GM12892 (cell line): ENCODE measurements at places on chromosomes 4 and X.
A peak's percentile ranks its signal among the peaks of the same experiment; 100 is the strongest.

DNA sequence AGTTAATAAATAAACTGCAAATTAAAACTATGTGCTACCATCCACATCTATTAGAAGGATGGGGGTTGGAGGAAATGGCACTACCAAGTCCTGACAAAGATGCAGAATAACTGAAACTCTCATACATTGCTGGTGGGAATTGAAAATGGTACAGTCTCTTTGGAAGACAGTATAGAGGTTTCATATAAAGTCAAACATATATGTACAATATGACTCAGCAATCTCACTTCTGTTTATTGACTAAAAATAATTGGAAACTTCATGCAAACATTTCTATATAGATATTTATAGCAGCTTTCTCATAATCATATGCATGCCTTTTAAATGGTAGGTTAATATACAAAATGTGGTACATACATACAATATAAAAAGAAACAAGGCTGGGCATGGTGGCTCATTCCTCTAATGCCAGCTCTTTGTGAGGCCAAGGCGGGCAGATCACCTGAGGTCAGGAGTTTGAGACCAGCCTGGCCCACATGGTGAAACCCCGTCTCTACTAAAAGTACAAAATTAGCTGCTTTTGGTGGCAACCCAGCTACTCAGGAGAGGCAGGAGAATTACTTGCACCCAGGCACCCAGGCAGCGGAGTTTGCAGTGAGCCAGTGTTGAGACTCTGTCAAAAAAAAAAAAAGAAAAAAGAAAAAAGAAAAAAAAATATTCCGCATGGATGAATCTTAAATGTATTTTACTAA lies 225.0 kb upstream of the CXXC4 start:
- DNase-seq, result no peak

DNA sequence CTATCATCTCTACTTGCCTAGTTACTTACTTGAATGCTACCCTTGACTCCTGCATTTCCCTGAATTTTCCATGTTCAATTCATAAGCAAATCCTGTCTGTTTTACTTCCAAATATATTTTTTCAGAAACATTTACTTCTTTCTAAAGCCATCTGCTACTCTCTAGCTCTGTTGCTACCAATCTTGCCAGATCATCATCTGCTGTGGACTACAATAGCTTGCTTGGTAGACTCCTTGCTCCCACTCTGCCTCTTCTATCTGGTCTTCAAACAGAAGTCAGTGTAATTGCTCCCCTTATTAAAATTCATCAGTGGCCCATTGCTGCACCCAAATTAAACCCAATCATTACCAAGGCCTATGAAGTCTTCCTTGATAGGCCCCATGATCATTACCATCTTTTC lies 151.6 kb upstream of the HPGD start:
- no peak for DNase-seq

GRCh38 chr4:165872461-165873297 lies at the start of gene TLL1:
TLL1 (plus strand) TSS chr4:165873237; CDS start chr4:165873905, 668 bp downstream.
- DNase-seq, result no peak

- no peak for DNase-seq
Measured at GRCh38 chr4:128840711-128841318, 31.3 kb downstream of the JADE1 start.

DNA sequence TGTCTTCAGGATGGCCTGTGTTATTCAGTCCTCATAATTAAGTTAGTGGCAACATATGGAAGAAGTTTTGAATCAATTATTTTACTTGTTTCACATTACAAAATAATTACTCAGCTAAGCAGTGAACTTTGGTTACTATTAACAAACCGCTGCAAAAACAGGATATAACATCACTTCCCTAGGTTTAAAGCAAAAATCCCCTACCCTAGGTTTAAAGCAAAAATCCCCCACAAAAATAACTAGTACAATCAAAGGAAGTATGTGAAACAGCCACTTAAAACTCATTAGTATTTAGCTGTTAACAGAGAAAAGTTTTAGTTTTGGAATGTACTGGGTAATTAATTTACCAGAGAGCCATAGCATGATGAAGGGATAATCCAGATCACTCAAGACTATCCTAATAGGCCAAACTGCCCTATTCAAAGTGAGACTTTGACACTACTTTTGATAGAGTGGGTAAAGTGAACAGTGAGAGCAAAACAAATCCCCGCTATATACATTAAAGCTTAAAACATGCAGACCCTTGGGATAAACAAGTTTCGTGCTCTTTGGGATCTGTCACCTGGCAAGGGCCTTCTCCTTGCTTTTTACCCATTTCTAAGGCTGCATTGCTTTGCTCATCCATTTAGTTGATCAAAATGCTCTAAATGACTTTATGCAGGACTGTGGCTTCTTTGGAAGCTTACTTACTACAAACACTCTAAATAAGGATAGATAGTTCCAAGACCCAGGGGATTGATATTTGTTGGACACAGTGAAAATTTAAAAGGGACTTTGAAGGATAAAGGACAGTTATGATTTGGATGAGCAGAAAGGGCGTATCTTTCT lies 36.4 kb upstream of the GPR174 start:
- no peak for DNase-seq

DNA sequence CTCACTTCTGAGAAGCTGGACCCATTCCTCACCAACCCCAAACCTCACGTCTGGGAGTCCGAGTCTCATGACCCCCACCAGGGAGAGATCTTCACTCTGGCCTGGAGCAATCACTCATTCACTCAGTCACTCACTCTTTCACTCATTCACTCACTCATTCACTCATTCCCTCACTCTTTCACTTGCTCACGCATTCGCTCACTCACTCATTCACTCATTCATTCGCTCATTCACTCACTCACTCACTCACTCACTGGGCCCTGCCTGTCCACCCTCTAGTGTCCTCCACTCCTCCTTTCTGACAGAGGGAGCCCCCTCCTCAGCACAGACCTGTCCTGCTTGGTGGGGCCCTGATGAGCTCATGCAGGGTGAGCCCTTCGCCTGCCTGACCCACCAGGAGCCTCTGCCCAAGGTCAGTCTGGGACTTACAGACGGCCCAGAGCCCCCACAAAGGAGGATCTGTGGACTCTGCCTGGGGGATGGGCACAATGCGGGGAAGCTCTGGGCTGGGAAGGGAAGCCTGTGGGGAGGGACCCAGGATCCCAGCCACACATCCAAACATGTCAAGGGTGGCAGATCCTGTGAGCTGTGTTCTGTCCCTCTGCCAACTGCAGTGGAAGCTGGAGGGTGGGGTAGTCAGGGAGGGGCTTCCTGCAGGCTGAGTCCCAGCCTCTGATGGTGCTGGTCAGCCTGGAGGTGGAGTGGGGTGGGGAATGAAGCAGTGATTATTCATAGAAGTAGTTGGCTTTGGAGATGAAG lies 18.5 kb downstream of the CPZ start:
- no peak for DNase-seq

DNA sequence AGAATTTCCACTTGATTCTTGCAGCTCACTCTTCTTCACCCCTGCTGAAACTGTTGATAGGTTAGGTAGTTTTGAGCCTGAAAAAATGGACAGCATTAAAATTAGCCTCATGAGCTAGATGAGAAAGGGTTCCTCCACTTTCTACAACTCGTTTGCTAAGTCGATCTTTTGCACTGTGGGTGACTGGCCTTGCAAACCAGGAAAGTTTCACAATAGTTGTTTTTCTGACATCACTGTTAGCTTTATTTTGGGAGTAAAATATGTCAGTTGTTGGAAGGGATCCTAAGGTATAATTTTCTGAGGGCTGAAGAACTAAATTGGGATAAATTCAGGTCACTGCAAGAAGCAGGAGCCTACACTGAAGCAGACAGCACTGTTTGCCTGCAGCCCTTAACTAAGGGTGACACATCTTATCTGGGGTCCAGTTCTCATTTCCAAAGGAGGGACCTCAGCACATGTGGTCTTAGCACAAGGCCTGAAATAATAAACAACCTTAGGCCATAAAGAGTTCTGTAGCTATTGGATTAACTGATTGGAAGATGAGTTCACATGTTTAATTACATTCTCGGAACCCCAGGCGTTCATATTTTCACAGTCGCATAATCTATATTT lies 29.1 kb downstream of the ANAPC4 start:
- DNase-seq, result no peak

DNA sequence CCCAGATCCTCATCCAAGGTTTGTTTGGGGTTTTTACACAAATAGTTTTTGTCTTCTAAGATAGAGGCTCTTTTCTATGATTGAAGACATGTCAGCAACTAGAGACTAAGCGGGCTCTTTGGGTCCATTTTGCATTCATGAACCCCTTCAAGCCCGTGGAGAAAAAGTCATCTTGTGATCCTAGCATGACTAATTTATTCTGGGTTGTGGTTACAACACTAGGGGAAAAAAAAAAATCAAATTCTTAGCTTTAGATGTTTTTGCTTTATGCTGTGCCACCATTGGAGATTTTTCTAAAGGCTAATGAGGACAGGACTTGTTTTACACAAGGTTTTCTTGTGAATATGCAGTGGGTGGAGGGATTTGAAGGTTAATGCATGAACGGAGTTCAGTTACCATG lies 440.0 kb downstream of the PCDH7 start:
- no peak for DNase-seq

DNA sequence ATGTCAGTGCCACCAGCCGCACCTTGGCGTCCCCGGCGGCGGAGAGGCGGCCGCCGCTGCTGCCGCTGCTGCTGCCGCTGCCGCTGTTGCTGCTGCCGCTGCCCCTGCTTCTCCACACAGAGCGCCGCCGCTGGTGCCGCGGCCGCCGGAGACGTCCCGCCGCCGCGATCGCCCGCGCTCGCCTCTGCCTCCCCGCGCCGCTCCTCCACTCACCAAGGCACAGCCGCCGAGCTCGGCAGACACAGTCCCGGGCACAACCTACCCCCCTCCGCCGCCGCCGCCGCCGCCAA lies at the start of gene PPP3CA:
Gene PPP3CA, minus strand, starts transcription at position 260 of the 290 bp plus-strand sequence.
- DNase-seq, result no peak

- DNase-seq, result no peak
Measured at GRCh38 chrX:130716781-130717413, 186.1 kb downstream of the ENOX2 start.

DNA sequence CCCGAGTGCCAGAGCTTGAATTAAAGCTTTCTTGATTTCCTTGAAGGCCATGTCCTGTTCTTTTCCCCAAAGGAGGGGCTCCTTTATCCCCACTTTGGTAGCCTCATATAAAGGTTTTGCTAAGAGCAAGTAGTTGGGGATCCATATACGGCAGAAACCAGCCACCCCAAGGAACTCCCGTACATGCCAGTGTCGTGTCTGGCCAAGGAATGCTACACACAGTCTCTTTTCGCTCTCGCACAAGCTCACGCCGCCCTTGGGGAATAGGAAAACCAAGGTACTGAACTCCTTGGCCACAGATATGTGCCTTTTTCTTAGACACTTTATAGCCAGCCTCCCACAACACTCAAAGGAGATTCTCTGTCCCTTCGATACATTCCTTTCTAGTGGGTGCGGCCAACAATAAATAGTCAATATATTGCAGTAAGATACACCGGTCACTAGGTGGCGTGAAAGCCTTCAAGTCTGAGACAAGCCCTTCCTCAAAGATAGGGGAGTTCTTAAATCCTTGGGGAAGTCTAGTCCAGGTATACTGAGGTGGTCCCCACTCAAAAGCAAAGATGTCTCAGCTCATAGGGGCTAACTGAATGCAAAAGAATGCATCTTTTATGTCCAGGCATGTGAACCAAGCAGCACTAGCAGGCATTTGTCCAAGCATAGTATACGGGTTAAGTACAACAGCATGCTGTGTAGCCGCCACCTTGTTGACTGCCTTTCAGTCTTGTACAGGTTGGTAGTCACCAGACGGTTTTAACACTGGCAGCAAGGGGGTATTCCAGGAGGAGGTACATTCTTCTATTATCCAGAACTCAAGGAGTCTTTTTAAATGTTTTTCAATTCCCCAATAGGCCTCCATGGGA lies 57.8 kb upstream of the XAGE1B start:
- DNase-seq, result peak; percentile 6

- DNase-seq, result no peak
Measured at GRCh38 chr4:141645611-141646340, 9.4 kb downstream of the IL15 start.

DNA sequence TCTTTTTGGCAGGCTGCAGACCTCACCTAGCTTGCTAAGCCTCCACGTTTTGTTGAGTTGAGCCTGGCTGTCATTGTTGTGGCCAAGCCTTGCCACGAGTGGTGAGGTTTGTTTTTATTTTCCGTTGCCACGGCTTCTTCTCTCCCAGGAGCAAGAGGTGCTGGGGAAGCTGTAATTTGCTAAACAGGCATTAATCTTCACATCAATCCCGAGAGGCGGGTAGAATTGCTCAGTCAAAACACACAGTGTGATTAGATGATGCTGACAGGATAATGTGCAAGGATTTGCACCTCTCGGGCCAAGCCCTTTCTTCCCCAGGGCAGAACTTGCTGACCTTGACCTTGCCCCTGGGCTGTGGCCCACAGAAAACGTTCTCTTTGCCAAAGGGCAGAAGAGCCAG lies 72.2 kb upstream of the ATP6AP2 start:
- no peak for DNase-seq

DNA sequence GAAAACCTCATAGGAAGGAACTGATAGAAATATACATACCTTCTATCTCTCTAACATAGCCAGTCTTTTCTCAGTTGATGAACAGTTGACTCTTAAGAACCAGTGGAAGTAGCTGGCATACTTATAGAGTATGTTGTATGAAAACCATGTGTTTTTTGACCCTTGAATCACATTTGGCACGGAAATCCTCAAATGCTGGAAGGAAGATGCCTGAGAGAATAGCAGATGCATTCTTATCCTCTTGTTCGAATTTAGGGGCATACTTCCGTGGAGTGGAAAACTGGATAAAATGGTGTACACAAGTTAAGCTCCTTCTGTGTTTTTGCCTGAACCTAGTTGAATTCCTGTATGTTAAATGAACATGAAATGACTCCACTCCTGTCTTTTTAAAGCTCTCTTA lies 145.5 kb downstream of the PCDH7 start:
- DNase-seq, result no peak

GRCh38 chrX:81708487-81708886 lies 506.6 kb downstream of the SH3BGRL start:
- no peak for DNase-seq

GRCh38 chr4:23279377-23279986 lies 586.7 kb downstream of the GBA3 start:
- no peak for DNase-seq
